ENCODE measurements at places on chromosomes 12 and 14.

GRCh38 chr12:124620606-124621295, 53.3 kb upstream of the NCOR2 start:
- no peak for DNase-seq

- DNase-seq = no peak
These were observed 26.2 kb upstream of the CMKLR1 start for GRCh38 chr12:108365324-108365723.

DNA sequence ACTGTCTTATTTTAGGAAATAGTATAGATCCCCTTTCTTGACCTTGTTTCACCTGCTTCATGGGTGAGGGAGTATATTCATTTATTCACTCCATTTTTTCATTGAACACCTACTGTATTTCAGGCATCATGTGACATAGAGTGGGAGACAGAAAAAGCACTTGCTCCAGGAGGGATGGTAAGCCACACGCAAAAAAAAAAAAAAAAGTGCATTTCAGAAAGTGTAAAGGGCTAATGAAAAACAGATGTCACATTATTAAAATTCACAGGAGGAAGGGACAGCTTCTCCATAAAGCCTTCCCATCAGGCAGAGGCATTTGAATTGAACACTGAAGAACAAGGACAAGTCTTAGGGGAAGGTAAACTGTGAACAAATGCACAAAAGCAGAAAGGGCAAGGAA, 7.5 kb downstream of the SLC8A3 start:
- no peak for DNase-seq

DNA sequence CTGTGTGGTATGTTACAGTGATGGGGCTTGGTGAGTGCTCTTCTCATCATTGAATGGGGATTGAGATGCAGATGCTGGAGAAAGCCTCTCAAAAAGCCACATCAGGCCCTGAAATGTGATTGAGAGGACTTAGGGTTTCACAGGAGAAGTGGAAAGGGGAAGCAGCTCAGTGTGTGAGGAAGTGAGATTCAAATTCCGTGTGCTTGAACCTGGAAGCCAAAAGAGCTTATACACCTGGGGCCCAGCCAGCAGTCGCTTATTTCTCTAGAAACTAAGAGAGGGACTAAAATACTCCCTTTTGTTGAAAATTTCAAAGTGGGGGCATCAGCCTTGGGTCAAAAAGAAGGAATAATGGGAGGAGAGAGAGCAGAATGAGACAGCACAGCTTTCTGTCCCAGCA, 39.1 kb upstream of the GZMB start:
- DNase-seq = no peak

DNA sequence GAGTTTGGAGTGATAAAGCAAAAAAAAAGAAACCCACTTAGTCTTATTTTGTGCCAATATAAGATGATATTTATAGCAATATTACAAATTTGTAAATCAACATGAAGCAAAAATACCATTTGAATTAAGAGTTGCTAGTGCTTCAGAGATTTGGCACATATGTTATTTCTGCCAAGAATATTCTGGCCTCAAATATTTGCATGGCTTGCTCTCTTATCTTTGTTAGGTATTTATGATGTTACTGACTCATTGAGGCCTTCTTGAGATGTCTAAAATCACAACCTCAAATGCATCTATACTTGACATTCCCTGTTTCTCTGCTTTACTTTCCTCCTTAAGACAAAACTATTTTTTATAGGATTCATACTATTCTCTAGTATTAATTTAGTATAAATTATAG, 301.5 kb downstream of the NELL2 start:
- DNase-seq = no peak

GRCh38 chr14:68451696-68452373, 341.0 kb downstream of the ZFP36L1 start:
- peak; percentile 75 for DNase-seq

- DNase-seq = no peak
These were observed 20.0 kb downstream of the ZCCHC8 start for GRCh38 chr12:122480753-122481152.

GRCh38 chr12:108129017-108129812, at the start of gene WSCD2:
Gene WSCD2, plus strand, starts transcription at chr12:108129288. Its CDS starts 66,545 bp downstream, at chr12:108195833.
- DNase-seq = peak; percentile 40

DNA sequence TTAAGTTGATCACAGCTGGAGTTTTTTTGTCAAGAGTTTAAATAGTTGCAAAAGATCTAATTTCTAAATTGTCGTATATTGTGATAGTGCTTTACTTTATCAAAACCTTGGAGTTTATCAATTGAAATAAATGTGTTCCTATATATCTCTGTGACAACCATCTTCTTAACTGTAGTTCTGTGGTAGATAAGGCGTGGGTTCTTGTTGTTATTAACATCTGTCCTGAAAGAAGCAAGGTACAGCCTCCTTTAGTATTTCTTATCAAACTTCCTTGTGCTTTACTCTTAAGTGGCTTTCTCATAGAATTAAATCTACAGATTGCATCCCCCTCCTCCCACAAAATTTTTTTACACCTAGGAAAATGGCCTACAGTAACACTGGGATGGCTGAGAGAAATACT, 7.3 kb downstream of the SCYL2 start:
- DNase-seq = no peak

- no peak for DNase-seq
These were observed 26.2 kb downstream of the MEG3 start for GRCh38 chr14:100851946-100852620.

- DNase-seq = no peak
These were observed 43.9 kb downstream of the SSPN start for GRCh38 chr12:26239122-26239851.

DNA sequence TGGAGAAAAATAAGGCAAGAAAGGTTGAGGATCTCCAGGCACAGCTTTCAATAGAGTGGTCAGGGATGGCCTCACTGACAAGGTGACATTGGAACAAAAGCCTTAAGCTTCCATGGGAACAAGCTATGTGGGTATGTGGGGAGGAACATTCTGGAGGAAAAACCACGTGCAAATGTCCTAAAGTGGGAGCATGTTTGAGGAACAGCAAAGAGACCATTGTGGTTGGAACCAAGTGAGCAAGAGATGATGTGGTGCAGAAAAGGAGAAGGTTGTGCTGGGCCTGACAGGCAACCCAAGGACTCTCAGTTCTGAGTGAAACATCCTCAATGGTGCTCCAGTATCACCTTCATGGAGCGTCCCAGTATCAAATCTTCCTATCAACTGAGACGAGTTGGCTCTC, 184.0 kb downstream of the CAND1 start:
- DNase-seq = no peak

DNA sequence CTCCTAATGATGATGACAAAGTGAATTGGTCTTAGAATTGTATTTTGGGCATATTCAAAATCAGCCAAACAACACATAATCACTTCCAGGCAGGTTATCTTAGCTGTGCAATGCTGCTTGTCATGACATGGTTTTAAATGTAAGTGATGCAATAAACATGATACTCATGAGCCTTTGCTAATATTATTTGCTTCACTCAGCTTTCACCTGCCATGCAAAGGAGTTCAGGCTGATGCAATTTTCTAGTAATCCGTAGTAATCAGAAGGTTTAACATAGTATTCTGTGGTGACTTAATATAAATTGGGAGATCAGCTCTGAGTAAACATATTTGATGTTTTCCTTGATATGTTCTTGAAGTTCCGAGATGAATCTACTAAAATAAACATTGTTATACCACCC, 29.1 kb downstream of the TMEM260 start:
- DNase-seq = no peak

- no peak for DNase-seq
These were observed 310.3 kb downstream of the TMEM121 start for GRCh38 chr14:105836730-105837129.

- DNase-seq = no peak
These were observed 5.6 kb downstream of the TCTN1 start for GRCh38 chr12:110619534-110619953.

GRCh38 chr14:95063391-95063790, 93.9 kb downstream of the DICER1 start:
- no peak for DNase-seq

DNA sequence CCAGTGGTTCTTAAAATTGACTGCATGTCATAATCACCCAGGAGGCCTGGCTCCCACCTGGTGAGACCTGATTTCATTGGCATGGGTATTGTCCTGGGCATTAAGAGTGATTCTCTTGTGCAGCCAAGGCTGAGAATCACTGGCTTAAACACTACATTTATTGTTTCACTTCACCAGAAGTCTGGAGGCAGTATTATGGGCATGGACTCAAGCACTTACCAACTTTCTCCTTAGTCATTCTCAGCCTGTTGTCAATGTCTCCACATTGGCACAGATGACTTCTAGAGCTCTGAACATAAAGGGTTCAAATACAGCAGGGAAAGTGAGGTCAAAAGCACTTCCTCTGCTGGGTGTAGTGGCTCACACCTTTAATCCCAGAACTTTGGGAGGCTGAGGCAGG, 25.6 kb upstream of the GCH1 start:
- DNase-seq = no peak

DNA sequence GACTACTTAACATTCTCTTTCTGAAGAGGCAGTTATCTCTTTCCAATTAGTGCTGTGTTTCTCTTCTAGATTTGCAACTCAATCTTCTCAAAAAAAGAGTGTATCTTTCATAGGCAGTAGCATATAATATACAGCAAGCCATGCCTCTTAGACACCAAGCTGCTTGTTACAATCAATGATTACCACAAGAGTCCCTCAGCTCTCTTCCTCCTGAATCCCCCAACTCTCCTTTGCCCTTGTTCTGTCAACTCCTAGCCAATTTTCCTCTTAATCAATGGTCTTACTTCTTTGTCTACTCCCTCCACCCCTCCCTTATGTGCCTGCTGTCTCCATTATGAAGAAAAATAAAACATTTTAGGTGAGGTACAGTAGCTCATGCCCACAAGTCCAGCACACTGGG, 2.6 kb downstream of the TMTC1 start:
- DNase-seq = no peak

- no peak for DNase-seq
These were observed 40.3 kb downstream of the IFNG start for GRCh38 chr12:68119250-68119649.

DNA sequence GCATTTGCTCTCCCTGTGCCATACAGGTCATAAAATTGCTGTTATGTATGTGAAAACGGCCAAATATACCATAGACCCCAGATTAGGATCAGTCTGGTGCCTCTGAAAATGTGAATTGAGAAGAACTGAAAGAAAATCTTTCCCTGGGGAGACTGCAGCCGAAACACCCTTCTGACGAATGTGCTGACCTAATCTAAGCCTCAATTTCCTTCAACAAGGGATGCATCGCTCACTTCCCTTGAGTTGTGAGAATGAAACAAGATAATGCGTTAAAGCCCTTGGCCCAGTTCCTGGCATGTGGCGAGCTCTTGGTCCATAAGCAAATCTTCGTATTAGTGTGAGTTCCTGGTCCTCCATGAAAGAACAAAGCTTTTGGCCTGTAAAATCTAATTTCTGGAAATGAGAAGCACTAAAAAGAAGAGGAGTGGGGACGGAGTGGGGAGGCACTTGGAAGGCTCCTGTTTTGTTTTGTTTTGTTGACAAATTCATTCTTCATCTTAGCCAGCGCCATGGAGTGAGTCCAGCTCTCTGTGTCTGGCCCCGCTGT, 49.5 kb upstream of the RTRAF start:
- no peak for DNase-seq

GRCh38 chr14:53408175-53408879, 255.2 kb upstream of the DDHD1 start:
- DNase-seq = no peak

GRCh38 chr12:52006726-52007157, at the start of gene TAMALIN:
Gene TAMALIN, plus strand, starts transcription at chr12:52006946. Its CDS starts 74 bp downstream, at chr12:52007020.
- peak; percentile 94 for DNase-seq

DNA sequence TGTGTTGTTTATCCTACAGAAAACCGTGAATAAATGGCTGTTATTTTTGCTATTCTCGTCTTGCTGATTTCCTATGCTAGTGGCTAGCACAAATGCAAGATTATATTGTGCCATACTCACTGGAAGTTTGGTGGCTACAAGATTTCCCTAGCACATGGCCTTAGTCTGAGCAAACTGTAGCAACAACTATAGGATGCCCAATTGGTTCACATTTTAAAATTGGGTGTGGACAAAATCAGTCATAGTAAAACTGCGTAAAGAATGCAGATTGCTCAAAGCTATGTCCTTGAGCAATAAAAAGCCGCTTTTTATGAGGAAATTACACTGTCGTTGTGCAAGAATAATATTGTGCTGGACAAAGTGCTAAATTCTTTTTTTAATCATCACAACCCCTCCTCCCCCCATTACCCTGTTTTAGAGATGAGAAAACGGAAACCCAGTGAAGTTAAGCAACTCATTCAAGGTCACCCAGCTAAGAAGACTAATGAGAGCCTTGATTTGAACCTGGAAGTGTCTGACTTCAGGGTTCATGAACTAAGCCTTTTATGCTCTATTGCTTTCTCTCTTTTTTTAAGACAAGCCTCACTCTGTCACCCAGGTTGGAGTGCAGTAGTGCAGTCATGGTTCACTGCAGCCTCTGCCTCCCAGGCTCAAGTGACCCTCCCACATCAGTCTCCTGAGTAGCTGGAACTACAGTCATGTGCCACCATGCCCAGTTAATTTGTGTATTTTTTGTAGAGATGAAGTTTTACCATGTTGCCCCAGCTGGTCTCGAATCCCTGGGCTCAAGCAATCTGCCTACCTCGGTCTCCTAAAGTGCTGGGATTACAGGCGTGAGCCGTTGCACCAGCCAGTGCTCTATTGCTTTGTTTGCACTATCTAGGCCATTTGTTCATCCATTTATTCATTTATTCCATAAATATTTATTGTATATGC, 73.6 kb downstream of the SRGAP1 start:
- no peak for DNase-seq

DNA sequence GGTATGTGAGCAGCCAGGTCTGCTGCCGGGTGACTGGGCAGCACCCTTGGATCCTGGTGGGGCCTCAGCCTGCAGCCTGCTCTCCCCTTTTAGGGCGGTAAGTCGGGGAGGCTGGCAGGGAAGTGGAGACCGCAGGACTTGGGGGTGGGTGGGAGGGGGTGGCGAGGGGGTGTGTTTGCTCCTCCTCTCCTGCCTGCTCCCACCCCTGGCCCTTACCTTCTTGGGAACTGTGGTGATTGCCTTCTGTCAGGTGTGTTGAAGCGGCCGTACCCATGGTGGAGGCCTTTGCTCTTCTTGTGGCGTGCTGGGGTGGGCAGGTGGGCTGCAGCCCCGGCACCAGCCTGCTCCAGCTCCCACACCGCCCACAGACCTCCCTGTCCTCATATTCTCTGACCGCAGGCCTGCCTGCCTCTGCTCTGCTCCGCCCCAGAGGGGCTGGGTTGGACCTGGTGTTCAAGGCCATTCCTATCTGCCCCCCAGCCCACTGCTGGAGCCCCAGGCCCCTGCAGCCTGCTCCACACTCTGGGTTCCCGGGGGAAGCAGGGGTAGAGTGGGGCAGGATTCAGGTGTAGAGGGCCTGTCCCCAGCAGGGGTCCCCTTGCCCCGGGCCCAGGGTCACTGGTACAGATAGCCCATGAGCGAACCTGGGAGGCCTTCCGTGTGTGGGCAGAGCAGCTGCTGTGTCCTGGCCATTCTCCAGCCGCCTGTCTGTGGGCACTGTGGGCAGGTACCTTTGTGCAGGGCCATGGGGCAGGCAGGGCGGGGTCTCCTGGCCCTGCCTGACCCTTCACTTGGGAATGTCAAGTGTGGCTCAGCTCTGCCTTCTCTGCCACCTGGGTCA, 5.2 kb downstream of the TEDC1 start:
- no peak for DNase-seq

Measured in stomach (tissue), 19 donors.